ENCODE measurements at places on chromosomes 2 and 18.

GRCh38 chr2:37707393-37707792 lies 36.0 kb upstream of the CDC42EP3 start:
- DNase-seq = no peak

DNA sequence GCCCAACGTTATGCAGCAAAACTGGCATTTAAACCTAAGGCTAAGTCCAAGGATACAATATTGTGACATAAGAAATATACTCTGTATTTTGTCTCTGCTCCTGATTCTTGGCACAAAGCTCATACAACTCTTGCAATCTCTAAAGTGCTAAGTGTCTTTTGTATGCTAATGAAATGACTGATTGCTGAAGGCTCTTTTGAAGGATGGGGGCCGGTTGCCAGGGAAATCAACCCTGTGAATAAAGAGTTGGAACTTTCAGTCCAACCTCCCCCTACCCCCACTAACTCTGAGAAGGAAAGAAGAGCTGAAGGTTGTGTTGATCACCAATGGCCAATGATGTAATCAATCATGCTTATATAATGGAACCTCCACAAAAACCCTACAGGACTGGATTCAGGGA lies 40.3 kb downstream of the SESTD1 start:
- no peak for DNase-seq

- no peak for DNase-seq
Observed at GRCh38 chr2:38925982-38926381, 36.3 kb downstream of the ARHGEF33 start.

DNA sequence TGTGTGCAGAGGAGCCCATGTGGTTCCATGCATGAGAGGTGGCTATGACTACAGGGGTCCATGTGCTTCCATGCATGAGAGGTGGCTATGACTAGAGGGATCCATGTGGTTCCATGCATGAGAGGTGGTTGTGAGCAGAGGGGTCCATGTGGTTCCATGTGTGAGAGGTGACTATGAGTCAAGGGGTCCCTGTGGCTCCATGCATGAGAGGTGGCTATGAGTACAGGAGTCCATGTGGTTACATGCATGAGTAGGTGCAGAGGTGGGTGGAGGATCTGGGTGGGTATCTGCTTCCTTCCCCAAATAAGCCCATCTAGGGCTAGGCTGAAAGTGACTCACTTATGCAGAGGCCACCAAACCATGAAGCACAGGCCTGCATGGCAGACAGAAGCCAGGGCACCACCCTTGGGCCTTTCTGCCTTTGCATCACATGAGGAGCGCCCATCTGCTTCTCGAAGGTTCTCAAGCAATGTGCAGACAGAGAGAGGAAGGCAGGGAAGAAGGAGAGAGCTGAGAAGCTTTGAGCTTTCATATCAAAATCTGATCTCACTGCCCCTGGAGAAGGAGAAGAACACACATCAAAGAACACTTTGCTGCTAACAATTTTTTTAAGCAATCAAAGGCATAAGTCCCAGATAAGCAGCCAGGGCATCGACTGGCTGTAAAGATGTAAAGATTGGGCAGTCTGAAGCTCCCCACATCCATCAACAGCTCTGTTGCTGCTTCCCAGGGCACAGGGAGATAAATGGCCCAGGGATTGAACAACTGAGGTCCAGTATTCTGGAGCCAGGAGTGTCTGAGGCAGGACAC lies 137.6 kb downstream of the TNS1 start:
- DNase-seq = no peak

GRCh38 chr2:48341551-48342133 lies 188.3 kb upstream of the STON1 start:
- DNase-seq = no peak

- no peak for DNase-seq
Observed at GRCh38 chr18:8657873-8658470, 47.4 kb upstream of the MTCL1 start.

DNA sequence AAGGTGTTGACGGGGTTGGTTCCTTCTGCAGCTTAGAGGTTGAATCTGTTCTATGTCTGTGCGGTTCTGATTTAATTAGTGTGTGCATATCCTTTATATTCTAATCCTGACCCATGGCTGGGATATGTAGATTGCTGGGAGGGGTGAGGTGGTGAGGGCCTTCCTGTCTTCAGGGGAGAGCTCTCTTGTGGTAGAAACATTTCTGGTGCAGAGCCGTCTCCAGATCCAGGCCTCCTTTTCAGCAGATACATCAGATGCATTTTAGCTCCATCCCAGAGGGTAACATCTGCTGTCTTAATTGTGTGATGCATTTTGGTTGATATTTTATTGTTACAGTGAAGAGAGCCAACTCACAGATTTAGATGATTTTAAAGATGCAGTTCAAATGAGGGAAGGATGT lies 227.8 kb downstream of the AGAP1 start:
- no peak for DNase-seq

DNA sequence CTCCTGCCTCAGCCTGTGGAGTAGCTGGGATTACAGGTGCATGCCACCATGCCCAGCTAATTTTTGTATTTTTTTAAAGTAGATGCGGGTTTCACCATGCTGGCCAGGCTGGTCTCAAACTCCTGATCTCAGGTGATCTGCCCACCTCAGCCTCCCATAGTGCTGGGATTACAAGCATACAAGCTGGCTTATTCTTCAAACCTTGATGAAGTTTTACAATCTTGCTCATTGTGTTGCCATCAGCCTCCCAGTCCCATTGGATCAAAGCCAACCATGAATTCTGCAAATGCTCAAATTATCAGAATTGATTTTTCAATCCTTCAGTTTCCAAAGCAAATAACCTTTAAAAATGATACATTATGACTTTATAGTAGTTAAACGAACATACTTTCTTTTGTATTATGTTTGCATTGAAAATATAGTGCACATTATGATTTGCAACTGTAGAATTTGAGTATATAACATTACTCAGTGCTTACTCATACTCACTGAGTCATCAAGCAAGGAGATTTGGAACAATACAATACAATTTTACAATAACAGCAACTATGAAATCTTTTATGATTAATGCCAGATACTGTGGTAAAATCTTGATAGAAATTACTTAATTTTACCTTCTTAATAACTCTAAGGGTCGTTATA lies 1491.9 kb upstream of the CELF4 start:
- no peak for DNase-seq

DNA sequence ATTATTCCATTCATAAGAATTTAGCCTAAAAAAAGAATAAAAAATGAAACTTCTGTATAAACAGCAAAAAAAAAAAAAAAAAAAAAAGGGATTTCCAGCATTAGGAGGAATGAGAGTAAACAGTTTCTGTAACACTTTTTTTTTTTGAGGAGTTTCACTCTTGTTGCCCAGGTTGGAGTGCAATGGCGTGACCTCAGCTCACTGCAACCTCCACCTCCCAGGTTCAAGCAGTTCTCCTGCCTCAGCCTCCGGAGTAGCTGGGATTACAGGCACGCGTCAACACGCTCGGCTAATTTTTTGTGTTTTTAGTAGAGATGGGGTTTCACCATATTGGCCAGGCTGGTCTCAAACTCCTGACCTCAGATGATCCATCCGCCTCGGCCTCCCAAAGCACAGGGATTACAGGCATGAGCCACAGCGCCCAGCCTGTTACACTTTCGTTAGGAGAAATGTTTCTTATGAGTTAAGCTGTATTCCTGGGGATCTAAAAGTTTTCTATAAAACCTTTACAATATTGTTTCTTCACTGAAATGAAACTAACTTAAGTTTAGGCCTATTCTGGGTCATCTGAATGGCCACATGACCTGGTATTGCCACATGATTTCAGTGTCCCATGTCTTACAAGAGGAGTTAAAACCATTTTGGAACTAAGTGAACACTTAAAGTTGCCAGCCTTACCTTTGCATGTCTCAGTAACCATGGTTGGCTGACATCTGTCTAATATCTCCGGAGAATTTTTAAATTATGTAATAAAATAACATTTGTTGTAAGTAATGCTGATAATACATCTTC lies 17.5 kb downstream of the SMAD2 start:
- DNase-seq = peak; percentile 43

GRCh38 chr2:36425608-36426355 lies 70.2 kb downstream of the CRIM1 start:
- DNase-seq = no peak

DNA sequence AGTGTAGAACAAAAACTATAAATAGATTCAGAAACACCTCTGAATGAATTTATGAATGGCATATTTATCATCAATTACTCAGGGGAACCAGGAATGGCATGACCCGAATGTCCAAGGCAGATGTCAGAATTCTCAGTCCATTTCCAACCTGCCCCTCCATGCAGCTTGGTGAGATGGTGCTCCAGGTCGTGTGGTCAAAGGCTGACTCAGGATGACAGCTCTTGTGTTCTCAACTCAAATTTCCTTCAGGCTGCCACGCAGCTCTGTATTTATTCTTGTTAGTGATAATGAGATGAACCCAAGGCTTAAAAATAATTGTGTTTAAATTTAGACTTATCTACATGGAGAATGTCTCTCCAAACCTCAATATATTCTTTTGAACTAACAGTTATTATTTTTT lies 146.9 kb downstream of the METTL4 start:
- no peak for DNase-seq

- no peak for DNase-seq
Observed at GRCh38 chr2:151347906-151348305, 9.5 kb upstream of the TNFAIP6 start.

GRCh38 chr2:71000780-71001591 lies 6.3 kb upstream of the TEX261 start:
- DNase-seq = peak; percentile 88

- no peak for DNase-seq
Observed at GRCh38 chr2:204240961-204241360, 304.3 kb upstream of the PARD3B start.

DNA sequence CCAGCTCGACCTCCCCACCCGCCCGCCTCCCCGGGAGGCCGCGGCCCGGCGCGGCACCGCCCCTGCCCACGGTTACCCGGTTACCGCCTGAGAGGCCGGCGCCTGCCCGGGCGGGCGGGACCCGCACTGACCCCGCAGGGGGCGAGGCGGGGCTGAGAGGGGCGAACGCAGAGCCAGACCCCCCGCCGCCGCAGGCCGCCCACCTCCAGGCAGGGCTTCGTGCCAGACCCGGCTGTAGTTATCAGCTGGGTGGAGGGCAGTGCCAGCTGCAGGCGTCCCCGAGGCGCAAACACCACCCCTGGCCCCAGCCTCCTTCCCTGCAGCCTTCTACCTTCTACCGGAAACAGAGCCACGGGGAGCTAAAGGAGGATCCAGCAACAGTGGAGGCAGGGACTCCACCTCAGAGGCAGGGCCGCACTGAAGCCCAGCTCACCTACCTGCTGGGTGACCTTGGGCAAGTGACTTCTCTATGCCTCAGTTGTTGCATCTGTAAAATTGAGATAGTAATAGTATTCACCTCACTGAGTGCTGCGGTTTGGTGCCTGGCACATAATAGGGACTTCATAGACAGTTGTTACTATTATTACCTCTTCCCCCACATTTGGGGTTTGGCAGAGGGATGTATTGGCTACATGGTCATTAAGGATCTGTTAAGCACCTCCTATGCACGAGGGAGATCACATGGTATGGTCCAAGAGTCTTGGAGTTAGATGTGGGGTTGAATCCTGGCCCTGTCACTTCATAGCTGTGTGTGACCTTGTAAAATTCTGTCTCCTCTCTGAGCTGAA lies 231.6 kb upstream of the SMAD2 start:
- no peak for DNase-seq

DNA sequence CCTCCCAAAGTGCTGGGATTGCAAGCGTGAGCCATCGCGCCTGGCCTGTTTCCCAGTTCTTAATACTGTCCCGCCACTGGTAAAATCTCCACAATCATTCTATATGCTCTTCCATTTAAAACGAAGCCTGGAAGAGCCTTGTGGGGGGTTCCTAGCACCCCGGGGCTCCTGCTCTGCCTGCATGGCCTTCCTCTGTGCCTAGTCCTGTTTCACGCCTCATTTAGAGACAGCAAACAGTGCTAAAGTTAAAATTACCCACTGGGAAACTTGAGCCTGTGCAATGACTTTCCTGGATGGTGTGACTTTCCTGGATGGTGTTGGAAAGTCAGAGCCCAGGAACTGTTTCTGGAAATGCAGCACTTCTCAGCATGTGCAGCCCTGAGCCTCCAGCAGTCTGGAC lies 55.0 kb downstream of the INPP5D start:
- no peak for DNase-seq

GRCh38 chr2:153808679-153809078 lies 63.0 kb upstream of the GALNT13 start:
- no peak for DNase-seq
